ENCODE measurements at places on chromosomes 11 and 22. TPM values are rescaled to one million over a fixed set of nuclear protein-coding genes. Genes with fewer than 3 reads are reported as not detected.

GRCh38 chr22:42969348-42969975, 45.5 kb downstream of the PACSIN2 start:
- DNase-seq, result no peak
- 0 out of 2 replicates have a peak, but pooled peaks cover 2% of the 10 kb centered on the region for H3K4me1 ChIP-seq
- H3K27ac ChIP-seq, result no peak overlapping the region
- H3K27me3 ChIP-seq, result no peaks in the 10 kb centered on the region
- H3K4me3 ChIP-seq, result no peak overlapping the region

The MUC2 gene
- 0.08 TPM for total RNA-seq

The SLCO2B1 gene
- total RNA-seq, result 0.77 TPM

DNA sequence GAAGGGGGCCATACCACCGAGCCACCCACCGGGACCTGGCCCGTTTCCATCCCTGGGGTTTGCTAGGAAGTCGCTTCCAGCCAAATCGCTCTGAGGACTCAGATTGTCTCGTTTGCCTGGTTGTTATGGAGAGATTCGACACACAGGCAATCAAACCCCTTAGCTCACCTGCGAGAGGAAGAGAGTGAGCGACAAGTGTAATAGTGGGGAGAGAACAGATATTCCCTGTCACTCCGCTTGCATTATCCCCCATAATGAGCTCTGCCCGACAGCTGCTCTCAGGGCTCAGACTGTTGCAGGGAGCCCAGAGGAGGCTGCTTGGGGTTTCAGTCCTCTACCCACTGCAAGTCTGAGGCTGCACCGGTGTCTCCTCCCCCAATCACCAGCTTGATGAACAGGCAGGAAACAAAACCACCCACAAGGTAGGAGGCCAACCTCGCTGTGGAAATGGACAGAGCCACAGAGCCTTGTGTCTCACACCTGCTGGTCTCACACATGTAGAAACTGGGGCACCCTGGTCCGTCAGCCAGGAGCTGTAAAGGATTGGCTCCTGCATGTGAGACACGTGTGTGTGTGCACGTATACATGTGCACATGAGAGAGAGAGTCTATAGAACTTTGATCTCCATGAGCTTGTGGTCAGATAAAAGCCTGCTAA, 351.1 kb downstream of the BUD13 start:
- no peak overlapping the region for H3K27ac ChIP-seq
- no peaks in the 10 kb centered on the region for H3K36me3 ChIP-seq
- H3K4me3 ChIP-seq, result no peak overlapping the region
- peaks cover 6% of the 10 kb centered on the region for H3K27me3 ChIP-seq
- no peaks in the 10 kb centered on the region for H3K4me1 ChIP-seq
- DNase-seq, result no peak

The OR10D3 gene
- not detected for total RNA-seq

The ARHGAP8 gene
- total RNA-seq, result 9.2 TPM

DNA sequence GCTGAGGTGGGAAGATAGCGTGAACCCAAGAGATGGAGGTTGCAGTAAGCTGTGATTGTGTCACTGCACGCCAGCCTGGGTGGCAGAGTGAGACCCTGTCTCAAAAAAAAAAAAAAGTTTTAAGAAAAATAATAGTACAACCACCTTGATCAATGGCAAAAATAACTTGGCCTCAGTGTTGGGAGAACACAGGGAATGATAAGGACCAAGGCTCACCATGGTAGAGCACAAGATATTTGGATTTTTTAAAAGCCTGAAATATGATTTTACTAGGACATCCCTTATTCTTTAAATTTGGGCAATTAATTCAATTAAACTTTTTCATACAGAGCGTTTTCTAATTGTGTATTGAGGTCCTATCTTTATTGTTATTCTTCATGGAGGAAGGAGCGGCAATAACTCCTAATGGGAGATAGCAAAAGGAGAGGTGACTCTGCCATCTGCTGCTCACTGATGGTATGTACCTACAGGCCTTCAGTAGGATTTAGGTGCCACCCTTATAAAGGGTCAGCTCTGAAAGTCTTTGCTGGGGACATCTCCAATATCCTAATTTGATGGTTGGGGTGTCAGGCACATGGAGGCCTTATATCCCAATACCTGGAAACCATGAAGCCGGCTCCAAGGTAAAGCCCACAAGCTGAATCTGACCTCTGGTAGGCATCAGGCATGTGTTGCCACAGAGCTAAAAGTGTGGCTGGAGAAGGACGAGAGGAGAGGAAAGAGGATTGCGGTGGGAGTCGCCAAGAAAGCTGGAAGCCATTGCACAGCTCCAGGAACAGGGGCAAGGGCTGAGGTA, 21.9 kb upstream of the POLD3 start:
- peak; percentile 25 for DNase-seq
- no peak overlapping the region for H3K4me3 ChIP-seq
- no peaks in the 10 kb centered on the region for H3K36me3 ChIP-seq
- no peaks in the 10 kb centered on the region for H3K27me3 ChIP-seq
- H3K27ac ChIP-seq, result no peak overlapping the region
- H3K4me1 ChIP-seq, result no peaks in the 10 kb centered on the region

DNA sequence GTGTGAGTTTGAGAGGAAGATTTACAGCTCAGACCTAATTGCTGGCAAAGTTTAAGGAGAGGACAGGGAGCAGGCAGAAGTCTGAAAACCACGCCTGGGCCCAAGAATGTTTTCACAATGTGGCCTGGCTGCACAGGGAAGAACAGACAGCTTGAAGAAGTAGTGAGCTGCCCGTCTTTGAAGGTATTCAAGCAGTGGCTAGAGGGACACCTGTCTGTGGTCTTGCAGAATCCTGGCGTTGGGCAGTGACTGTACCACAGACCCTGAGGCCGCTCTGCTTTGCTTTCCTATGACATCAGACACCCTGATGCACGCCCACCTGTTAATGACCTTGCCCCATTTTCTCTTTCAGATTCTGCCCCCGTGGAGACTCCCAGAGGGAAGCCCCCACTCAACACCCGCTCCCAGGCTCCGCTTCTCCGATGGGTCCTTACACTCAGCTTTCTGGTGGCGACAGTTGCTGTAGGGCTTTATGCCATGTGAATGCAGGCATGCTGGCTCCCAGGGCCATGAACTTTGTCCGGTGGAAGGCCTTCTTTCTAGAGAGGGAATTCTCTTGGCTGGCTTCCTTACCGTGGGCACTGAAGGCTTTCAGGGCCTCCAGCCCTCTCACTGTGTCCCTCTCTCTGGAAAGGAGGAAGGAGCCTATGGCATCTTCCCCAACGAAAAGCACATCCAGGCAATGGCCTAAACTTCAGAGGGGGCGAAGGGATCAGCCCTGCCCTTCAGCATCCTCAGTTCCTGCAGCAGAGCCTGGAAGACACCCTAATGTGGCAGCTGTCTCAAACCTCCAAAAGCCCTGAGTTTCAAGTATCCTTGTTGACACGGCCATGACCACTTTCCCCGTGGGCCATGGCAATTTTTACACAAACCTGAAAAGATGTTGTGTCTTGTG, 6.6 kb upstream of the MCM5 start:
- no peaks in the 10 kb centered on the region for H3K36me3 ChIP-seq
- no peaks in the 10 kb centered on the region for H3K27me3 ChIP-seq
- H3K4me1 ChIP-seq, result peaks cover 29% of the 10 kb centered on the region
- H3K27ac ChIP-seq, result peak overlapping the region; percentile 2
- H3K4me3 ChIP-seq, result no peak overlapping the region
- no peak for DNase-seq

GRCh38 chr11:4191031-4191571, 96.5 kb downstream of the RRM1 start:
- H3K36me3 ChIP-seq, result no peaks in the 10 kb centered on the region
- no peak overlapping the region for H3K4me3 ChIP-seq
- H3K4me1 ChIP-seq, result no peaks in the 10 kb centered on the region

GRCh38 chr11:121603316-121603715, 150.5 kb upstream of the SORL1-AS1 start:
- no peak overlapping the region for H3K27ac ChIP-seq
- no peaks in the 10 kb centered on the region for H3K4me1 ChIP-seq
- H3K36me3 ChIP-seq, result no peaks in the 10 kb centered on the region
- no peak for DNase-seq
- H3K4me3 ChIP-seq, result no peak overlapping the region

DNA sequence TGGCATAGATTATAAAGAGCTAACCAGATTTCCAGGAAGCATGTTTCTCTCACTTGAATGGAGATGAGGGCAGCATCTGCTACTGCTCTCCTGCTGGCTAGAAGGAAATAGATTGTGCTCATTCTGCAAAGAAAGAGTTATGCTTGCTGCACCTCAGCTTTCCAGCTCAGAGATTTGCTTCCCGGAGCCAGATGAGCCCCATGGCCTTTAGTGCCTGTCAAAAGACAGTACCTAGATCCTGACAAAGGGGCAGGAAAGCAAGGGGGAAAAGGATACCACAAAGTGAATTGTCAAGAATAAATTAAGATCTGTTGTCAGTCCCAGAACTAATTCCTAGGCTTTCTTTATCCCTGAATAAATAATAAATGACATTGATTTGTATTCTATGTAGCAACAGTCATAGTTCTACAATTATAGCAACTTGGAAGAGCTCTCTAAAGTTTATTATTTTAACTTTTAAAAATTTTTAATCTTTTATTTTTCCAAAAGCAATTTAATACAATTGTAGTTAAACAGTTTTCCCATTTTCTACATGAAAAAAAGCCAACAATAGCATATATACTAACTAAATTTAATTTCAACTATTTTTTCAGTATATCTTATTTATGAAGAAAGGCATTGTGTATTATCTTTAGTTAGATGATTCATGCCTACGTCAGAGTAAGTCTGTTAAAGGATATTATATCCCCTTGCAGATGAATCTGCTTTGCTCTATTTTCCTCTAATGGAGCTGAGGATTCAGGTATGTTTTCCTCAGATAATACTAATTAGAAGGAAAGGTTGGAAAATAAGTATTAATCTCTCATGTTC, 306.1 kb upstream of the DDI1 start:
- no peaks in the 10 kb centered on the region for H3K27me3 ChIP-seq
- DNase-seq, result no peak
- no peak overlapping the region for H3K27ac ChIP-seq
- no peaks in the 10 kb centered on the region for H3K36me3 ChIP-seq

DNA sequence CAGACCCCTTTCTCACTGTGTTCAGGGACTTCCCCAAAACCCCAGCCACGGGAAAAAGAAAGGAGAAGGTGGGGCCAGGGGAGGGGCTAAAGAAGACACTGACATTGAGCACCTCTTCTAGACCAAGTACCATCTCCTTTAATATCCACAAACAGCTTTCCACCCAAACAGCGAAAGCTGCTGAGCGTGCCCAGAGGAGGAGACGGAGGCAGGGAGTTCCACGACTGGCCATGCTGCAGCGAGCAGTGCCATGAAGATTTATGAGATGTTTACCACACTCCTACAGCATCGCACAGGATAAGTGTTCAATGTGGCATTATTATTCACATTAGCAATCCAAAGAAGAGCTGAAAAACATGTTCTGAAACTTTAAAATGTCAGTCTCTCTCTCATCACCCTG, 127.4 kb downstream of the LARGE1 start:
- no peaks in the 10 kb centered on the region for H3K36me3 ChIP-seq
- no peaks in the 10 kb centered on the region for H3K4me1 ChIP-seq
- no peak overlapping the region for H3K4me3 ChIP-seq
- no peak for DNase-seq

DNA sequence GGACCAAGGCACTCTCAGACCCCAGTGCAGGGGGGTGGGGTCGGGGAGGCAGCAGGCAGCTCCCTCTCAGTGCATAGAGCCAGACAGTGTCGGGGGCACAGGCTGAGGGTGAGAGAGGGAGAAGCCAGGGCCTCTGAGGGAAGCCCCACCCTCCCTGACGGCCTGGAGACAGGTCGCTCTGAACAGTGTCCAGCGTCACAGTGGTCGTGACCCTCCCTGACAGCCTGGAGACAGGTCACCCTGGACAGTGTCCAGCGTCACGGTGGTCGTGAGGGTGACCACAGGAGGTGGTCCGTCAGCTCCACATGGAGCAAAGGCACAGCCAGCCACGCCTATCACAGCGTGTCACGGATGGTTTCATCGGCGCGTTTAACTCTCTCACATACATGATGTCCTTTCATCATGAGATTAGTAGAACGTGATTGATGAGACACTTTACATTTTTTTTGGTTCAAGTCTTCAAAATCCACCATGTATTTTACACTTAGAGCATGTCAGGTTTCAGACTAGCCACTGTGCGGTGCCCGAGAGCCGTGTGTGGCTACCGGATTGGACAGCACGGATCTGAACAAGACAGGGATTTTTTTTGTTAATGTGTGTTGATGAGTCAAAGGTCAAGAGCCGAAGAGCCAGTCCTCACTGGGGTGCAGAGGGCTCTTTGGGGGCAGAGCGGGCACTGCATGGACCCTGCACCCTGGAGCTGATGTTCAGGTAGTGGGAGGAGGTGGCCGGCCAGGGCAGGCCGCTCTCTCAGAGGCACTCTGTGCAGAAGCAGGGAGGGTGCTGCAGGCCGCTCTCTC, 23.9 kb upstream of the PANX2 start:
- H3K36me3 ChIP-seq, result no peaks in the 10 kb centered on the region
- DNase-seq, result no peak
- peaks cover 3% of the 10 kb centered on the region for H3K4me1 ChIP-seq
- no peak overlapping the region for H3K27ac ChIP-seq
- H3K27me3 ChIP-seq, result no peaks in the 10 kb centered on the region
- no peak overlapping the region for H3K4me3 ChIP-seq

DNA sequence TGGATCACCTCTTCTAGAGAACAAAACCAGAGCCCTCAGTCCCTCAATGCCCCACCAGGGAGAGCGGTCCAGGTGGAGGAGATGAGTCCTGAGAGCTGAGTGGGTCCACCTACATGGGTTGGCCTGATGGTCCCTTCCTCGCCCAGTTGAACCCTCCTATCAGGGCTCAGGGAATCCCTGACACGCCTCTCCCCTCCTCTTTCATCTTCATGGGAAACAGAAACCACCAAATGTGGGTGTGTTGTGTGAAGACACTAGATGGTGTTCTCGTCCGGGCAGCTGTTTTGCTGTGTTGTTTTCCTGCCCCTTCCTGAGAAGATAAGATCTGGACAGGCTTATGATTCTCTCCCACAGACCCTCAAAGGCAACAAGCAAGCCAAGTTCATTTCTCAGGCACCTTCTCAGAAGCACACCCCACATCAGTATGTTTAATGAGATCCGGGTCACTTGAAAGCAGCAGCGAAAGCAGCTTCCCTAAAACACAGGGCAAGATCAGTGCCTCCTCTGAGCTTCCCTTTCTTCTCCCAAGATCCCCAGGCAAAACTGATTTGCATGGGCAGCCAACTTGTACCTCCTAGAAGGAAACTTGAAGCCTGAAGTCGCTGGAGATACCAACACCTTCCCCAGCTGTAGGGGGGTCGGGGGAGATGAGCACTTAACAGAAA, 35.3 kb upstream of the POU2AF1 start:
- H3K4me1 ChIP-seq, result peaks cover 9% of the 10 kb centered on the region
- H3K27me3 ChIP-seq, result peaks cover 9% of the 10 kb centered on the region
- no peak overlapping the region for H3K27ac ChIP-seq
- H3K4me3 ChIP-seq, result no peak overlapping the region
- no peak for DNase-seq
- no peaks in the 10 kb centered on the region for H3K36me3 ChIP-seq

The CREB3L1 gene
- 35.6 TPM for total RNA-seq

The XKR3 gene
- not detected for total RNA-seq

DNA sequence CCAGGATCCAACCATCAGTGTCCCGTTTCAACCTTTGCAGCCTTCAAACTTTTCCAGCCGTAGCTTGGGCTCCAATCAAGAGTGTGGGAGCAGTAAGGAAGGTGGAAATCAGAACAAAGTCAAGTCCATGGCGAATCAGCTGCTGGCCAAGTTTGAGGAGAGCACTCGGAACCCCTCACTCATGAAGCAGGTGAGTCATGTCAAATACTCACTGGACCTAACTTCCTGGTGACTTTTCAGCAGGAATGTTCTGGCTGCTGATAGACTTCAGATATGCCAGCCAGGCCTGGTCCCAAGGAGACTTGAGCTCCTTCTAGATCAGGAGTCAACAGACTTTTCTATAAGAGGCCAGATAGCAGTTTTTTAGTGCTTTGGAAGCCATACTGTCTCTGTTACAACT, 129.0 kb downstream of the MICAL2 start:
- no peaks in the 10 kb centered on the region for H3K27me3 ChIP-seq
- no peak overlapping the region for H3K4me3 ChIP-seq
- peaks cover 2% of the 10 kb centered on the region for H3K36me3 ChIP-seq
- H3K27ac ChIP-seq, result no peak overlapping the region
